ENCODE measurements at places on chromosomes 2 and 18.

DNA sequence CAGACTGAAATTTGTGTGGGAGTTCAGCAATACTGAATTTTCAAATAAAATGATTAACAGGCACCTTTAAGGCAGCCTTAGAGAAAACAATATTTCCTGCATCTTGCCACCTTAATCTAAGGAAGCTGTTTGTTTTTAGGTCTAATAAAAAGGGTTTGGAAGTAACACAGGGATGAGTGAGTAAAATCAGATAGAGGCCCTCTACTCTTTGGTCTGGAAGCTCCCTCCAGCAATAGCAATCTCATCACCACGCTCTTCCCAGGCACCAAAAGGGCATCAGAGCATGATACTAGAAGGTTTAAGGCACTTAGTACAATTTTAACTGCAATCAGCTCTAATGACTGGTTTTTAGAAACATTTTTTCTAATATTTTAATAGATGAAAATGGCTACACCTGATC lies 155.6 kb downstream of the VWC2L start:
- DNase-seq, result no peak

DNA sequence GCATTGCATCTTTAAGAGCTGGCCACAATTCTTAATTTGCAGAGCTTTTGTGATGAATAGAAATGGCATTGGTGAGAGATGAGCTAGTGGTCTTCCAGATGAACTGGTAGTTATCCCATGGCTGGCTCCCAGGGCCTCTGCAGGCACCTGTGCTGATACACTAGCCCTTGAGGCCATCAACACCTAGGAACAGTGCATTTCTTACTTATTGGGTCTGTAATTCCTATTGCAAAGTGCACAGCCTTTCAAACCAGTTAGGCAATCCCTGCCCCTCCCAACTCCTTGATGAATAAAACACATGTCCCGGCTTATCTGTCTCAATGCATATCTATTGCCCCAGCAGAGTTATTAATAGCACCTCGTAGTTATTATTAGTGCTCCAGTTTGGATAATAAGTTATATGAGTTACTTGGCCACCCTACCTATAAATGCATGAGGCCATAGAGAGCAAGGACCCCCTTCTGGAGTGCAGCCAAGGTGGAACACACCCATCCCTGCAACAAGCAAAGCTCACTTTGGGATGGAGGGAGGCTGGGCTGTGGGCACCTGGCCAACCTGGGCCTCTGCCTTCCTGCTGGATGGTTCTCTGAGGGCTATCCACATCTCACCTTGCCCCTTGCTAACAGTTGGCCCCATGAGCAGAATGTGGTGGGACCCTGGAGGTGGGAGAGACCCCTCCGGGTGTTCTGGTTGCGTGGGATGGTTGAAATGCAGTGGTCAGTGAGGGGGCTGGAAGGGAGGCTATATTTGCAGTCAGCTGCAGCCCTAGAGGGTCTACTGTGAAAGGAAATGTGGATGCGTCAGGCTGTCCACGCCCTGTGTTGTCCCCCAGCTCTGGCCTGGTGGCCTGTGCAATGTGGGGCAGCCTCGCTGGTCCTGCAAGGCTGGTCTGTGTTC lies 455.9 kb upstream of the HS6ST1 start:
- DNase-seq, result no peak

DNA sequence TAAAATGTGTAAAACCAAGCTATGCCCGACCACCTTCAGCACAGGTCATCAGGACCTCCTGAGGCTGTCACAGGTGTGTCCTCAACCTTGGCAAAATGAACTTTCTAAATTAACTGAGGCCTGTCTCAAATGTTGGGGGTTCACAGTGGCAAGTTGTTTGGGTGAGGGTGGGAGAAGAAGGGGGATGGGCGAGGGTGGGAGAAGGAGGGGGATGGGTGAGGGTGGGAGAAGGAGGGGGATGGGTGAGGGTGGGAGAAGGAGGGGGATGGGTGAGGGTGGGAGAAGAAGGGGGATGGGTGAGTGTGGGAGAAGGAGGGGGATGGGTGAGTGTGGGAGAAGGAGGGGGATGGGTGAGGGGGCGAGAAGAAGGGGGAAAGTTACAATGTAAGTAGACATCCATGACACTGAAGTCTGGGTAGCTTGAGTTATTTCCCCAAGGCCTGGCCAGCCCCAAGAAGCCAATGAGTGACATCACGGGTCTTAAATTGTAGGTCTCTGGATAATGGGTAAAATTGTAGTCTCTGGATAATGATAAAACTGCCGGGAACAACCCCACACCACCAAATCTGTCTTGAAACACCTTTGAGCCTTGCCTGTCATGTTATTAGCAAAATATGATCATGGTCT lies 56.3 kb downstream of the TIMM21 start:
- no peak for DNase-seq

GRCh38 chr2:181319286-181319685 lies 137.9 kb upstream of the ITGA4 start:
- DNase-seq, result no peak

- DNase-seq, result no peak
These were observed 315.1 kb downstream of the NR4A2 start for GRCh38 chr2:156017341-156017885.

DNA sequence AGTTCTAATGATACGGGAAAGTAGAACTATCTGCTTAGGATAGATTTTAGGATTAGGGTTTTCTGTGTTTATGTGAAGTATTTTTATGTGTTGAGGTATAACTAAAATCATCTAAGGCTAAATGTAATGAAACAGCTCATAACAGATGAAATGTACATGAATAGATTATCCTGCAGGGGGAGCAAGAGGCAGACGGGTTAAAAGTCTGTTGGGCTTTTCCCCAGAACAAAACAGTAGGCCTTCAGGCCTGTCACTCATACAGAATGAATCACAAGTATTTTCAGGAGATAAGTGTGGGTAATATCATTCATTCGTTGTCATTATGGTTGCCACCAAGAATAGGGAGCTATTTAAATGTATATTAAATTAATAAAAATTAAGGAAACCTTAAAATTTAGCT lies 107.9 kb upstream of the IL1R2 start:
- peak; percentile 6 for DNase-seq

DNA sequence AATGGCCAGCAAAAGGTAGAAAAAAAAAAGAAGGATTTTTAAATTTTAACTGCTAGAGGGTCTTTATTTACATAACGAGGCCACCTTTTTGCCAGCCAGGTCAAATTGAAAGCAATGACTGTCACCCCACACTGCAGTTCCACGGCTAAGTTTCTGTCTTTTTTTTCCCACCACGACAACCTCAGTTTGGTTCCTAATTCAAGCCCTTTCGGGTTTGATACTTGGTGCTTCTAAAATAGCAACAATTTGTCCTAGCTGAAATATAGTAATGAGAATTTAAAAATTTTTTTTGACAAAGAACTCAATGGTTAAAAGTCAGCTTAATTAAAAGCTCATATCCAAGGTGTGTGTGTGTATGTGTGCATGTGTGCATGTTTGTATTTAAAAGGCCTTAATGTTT lies 16.4 kb upstream of the NMS start:
- DNase-seq, result no peak

- DNase-seq, result no peak
These were observed 82.1 kb upstream of the PXDN start for GRCh38 chr2:1826226-1826905.

GRCh38 chr18:67818432-67818831 lies 301.9 kb upstream of the DSEL start:
- DNase-seq, result no peak

DNA sequence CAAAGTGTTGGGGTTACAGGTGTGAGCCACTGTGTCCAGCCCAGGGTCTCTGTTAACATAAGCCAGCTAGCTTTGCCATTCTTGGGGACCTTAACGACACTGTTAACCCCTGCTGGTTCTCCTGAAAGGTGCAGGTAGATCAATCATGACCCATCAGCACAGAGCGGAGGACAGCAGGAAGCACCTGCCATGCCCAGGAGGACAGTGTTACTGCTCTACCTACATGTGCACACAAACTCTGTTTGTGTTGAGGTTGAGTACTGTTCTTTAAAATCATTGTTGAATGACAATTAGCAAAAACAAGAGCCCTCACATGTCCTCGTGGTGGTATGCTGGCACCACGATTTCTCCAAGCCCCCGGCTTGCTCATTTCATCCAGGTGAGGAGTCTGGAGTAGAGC lies 120.9 kb downstream of the FAM210A start:
- DNase-seq, result no peak

DNA sequence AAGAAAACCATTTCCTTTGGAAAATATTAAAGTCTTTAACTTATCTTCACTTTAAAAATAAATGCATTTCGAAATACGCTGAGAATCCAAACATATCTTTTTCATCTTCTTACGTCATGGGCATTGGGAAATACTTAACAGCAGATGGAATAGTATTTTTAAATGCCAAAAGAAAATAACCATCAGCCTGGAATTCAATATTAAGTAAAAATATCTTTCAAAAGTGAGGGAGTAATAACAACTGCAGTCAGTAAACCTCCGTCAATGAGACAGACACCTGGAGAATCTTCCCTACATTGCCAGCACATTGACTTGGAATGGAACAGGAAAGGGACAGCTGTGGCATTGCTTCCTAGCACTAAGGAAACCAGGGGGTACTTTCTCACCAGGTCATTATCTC lies 290.4 kb upstream of the TNP1 start:
- DNase-seq, result no peak

GRCh38 chr2:43136876-43137275 lies 89.5 kb downstream of the ZFP36L2 start:
- no peak for DNase-seq

GRCh38 chr2:221458578-221458977 lies 113.5 kb downstream of the EPHA4 start:
- DNase-seq, result no peak

DNA sequence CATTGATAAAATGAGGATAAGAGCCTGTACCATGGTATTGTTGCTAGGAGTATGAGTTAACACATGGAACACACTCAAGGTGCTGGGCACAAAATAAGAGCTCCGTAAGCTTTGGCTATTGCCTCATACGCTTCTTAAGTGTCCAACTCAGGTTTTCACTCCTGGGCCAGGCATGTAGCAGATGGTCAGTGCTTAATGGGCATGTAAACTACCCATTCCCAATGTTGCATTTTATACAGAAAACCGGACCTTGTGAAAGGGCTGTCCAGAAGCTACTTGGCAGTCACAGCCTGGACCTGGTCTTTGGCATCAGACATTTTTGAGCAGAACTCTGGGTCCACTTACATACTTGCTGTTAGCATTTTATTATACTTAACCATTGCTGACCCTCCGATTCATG lies 26.9 kb downstream of the MGAT5 start:
- no peak for DNase-seq

GRCh38 chr2:182324665-182325064 lies 102.2 kb downstream of the PDE1A start:
- no peak for DNase-seq

- DNase-seq, result no peak
These were observed 277.5 kb downstream of the ETAA1 start for GRCh38 chr2:67674668-67675067.

DNA sequence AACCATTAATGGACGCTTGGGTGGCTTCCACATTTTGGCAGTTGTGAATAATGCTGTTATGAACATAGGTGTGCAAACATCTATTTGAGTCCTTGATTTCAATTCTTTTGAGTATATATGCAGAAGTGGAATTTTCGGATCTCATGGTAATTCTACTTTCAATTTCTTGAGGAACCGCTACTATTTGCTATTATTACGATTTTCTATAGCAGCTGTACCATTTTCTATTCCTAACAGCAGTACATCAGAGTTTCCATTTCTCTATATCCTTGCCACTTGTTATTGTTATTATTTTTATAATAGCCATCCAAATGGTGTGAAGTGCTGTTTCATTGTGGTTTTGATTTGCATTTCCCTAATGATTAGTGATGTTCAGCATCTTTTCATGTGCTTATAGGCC lies 69.5 kb downstream of the KIF5C start:
- no peak for DNase-seq

GRCh38 chr18:40685219-40685618 lies 1269.8 kb upstream of the PIK3C3 start:
- no peak for DNase-seq

GRCh38 chr2:227016894-227017293 lies 147.1 kb downstream of the COL4A4 start:
- DNase-seq, result no peak

- DNase-seq, result no peak
These were observed 28.1 kb downstream of the CEP192 start for GRCh38 chr18:13019301-13019700.

- DNase-seq, result no peak
These were observed 1953.4 kb upstream of the LRRTM1 start for GRCh38 chr2:82257796-82258555.

- DNase-seq, result no peak
These were observed 68.6 kb downstream of the CCDC138 start for GRCh38 chr2:108855194-108855593.

DNA sequence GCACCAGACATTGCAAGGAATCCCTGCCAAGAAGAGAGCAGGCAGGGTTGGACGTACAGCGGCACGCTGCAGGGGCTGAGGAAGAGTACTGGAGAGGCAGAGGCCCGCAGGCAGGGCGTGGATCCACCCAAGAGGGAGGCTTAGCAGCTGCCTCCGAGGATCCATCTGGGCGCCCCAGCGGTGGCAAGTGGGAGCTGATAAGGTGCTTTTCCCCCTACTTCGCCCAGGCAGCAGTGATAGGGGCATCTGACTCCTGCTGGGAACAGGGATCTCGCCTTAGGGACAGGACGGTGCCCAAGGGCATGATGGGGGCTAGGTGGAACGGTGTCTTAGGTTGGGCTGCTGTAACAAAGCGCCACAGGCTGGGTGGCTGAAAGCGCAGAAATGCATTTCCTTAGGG lies 67.4 kb upstream of the HS6ST1 start:
- no peak for DNase-seq

- no peak for DNase-seq
These were observed 95.1 kb downstream of the AFF3 start for GRCh38 chr2:100046961-100047947.

GRCh38 chr2:69459936-69460335 lies 22.7 kb upstream of the NFU1 start:
- no peak for DNase-seq

DNA sequence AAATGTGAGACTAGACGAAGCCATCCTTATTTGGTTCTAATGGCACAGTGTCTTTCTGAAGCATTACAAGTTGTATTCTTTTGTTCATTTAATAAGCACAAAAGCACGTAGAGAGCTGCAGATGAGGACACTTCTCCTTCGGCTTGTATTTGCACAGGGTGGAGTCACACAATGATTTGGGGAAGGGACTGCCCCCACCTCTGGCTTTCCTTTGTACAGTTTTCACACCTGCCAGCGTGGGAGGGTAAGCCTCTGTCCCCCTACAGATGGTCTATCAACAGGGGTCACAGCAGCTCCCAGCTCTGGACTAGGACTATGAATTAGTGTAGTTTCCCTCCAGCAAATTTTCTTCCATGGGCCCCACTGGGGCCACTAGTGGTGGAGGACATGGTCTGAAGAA lies 108.2 kb upstream of the KLHL14 start:
- no peak for DNase-seq

GRCh38 chr2:227177592-227178336 lies 13.3 kb downstream of the COL4A3 start:
- no peak for DNase-seq

GRCh38 chr18:21183670-21184069 lies 58.4 kb upstream of the GREB1L start:
- DNase-seq, result no peak

GRCh38 chr18:33184958-33185357 lies 255.6 kb downstream of the CCDC178 start:
- DNase-seq, result no peak

GRCh38 chr2:241035818-241036396 lies 37.5 kb downstream of the SNED1 start:
- DNase-seq, result no peak
